Ureter (tissue), 1 donor: ENCODE measurements at places on chromosomes 5 and 9. TPM values are rescaled to one million over a fixed set of nuclear protein-coding genes. Genes with fewer than 3 reads are reported as not detected.

SHISAL2B gene
- not detected for total RNA-seq

PCDHA1 gene
- total RNA-seq = not detected

IRX2 gene
- 3.3 TPM for total RNA-seq

PRLR gene
- 6.2 TPM for total RNA-seq

DNA sequence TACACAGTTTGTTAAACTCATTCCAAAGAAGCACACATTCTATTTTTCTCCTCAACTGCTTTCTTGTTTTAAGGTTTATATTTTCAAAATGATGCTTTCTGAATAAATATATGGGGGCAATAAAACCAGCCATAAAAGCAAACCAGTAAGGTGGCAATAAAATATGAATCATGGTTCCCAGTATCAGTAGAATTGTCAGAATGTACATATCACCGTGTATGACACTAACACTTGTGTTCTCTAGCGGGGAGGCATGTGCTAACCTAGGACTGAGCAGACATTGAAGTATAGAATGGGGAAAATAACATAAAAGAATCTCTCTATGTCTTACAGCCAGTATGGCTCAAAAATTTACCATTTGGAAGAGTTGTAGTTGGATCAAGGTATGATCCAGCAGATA, 329.9 kb upstream of the ISL1 start:
- no peak for DNase-seq

- DNase-seq = no peak
Observed at GRCh38 chr9:123225374-123225813, 43.0 kb downstream of the STRBP start.
